CD4-positive, alpha-beta T cell treated with Interleukin-2 at 100 ng/mL for 4 hours (primary cell): ENCODE measurements at places on chromosomes 6 and 20.

- DNase-seq: peak; percentile 2
These were observed 2.7 kb upstream of the MEI4 start for GRCh38 chr6:77650098-77650663.

- no peak for DNase-seq
These were observed 82.8 kb downstream of the CD40 start for GRCh38 chr20:46200582-46201570.

DNA sequence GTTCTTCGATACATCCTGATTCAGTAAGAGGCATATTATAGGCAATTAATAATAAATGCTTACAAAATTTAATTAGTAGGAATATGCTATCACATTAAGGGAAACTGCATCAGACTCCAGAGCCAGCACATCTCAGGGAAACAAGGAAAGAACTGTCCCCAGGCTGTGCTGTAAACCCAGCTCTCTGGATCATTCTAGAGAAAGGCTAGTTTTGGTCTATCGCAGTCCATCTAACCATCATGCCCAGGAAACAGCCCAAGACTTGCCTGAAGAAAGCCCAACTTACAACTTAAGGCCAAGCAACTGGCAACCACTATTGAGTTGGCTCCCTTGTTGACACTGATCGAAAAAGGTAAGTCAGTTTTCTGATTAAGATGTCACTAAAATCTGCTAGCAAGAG is 11.3 kb downstream of the MAP3K5 start:
- no peak for DNase-seq

- no peak for DNase-seq
These were observed 15.3 kb downstream of the HCK start for GRCh38 chr20:32067234-32067821.

DNA sequence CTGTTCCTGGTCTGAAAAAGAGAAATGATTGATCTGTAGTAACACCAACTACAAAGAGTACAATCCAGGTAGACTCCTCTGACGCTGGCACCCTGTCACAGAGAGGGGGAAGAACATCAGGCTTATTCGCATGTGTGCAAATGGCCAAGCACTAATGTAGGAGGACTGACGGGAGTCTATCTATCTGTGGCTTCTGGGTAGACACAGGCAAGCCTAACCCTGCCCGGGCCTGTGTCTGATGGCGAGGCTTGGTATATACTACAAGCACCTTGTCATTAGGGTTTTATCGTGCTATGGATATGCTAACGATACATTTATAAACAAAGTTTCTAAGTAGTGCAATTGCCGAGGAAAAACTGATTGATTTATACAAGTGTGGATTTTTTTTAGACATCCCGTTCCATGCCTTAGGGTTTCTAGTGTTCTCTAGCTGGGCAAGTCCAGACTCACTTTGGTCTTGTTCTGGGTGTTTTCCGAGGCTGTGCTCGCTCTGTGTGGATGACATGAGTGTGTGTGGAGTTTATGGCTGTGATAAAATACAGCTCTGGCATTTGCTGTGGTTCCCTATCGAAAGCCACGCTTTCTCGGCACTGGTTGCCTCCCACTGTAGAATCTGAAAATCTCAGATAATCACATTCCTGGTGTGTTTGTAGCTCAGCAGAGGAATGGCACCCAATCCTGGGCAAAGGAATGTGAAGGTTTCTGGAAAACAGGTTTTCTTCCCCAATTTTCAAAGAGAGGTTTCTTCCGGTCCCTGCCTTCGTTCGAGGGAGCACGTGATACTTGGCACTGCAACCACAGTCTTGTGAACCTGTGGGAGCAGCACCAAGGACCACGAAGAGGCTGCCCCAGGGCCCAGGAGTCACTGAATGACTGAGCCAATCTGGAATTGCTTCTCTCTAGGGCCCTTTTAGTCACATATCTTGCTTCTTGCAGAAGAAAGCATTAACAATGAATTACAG is 67.5 kb upstream of the EDN1 start:
- DNase-seq: no peak

DNA sequence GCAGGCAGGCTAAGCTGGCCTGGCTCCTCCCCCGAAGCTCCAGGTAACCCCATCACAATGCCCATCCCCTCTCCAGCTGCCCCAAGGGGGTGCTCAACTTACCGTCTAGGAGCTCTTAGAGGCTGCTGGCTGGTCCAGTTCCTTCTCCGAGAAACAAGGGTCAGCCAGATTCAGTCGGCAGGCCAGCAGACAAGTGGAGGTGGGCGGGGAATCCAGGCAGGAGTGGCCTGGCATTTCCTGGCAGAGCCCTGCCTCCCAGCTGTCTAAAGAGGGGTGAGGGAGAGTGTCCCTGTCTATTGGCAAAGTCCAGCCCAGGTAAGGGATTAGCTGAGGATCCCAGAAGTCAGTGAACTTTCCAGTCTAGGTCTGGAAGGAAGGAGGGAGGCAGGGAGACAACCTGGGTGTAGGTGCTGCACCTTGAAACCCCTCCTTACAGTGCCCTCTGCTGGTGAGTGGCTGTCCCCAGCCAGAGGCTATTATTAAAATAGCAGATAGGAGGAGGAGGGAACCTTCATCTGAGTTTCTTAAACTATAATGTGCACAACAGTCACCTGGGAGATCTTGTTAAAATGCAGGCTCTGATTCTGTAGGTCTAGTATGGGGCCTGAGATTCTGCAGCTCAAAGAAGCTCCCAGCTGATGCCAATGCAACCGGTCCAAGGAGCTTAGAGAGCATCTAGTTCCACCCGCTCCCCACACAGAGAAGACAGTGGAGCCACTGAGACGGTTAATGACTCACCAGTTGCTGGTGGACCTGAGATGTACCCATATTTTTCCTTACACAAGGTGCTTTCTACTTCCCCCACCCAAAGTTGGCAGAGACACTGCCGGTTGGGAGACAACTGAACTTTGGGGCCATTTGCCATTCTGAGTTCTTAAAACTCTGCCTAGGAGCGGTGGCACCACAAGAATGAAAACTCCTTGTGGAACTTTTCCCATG is at the start of gene UNC5CL:
TSS of gene UNC5CL (minus strand) at position 162 of the 939 bp plus-strand sequence. CDS start 4,147 bp downstream, outside the sequence.
- peak; percentile 52 for DNase-seq

DNA sequence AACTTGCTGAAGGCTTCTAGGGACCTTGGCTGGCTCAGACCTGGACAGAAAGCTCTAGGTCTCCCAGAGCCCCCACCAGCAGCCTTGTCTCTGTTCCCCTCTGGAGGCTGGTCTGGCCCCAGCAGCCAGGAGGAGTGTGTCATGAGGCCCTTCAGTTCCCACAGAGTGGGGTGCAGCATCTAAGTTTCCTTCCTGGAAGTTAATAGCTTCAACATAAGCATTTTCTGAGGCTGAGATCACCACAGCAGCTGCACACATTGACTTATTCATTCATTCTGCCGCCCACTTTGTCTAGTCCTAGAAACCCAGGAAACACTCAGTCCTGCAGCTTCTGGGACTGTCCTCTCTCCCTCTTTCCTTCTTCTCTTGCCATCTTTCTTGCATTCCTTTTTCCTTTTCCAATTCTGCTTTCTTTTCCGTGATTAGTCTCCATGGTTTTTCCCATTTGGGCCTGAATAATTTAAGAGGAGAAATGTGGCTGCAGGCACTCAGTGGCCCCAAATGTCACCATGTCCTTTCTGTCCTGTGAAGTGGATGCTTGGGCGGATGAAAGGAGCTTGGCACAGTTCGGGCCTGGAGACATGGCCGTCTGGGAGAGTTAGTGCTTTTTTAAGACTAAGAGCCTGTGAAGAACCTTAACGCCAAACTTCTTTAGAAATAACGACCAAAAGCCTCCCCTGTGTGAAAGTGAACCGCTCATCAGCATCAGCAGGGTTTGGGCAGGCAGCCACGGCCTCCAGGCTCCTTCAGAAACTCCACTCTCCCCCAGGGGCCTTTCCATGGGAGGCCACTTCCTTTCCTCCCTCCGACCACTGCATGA is 31.0 kb upstream of the PCMTD2 start:
- no peak for DNase-seq

DNA sequence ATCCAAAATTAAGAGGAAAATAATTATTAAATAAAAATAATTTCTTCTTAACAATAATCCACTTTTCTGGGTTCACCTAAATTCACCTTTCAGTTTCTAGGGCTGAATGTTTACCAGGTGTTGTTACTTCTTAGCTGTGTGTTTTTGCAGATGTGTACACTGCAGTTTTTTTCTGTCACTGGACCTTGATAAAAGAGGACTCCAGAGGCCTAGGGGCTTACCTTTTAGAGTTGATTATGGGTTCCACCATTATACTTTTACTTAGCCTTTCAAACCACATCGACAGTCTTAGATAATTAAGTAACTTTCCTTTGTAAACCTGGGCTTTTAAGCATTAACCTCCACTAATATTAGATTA is 766.5 kb downstream of the BCKDHB start:
- DNase-seq: no peak

DNA sequence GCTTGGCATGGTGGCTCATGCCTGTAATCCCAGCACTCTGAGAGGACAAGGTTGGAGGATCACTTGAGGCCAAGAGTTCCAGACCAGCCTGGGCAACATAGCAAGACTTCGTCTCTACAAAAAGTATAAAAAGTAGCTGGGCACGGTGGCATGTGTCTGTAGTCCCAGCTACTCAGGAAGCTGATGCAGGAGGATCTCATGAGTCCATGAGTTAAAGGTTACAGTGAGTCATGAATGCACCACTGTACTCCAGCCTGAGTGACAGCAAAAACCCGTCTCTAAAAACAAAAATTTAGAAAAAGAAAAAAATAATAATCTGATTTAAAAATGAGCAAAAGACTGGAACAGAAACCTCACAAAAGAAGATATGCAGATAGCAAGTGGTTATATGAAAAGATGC is 279.7 kb downstream of the RNGTT start:
- DNase-seq: no peak

- DNase-seq: no peak
These were observed 161.3 kb upstream of the GGTLC1 start for GRCh38 chr20:24149881-24150307.
